ENCODE measurements at places on chromosomes 5 and 9.

DNA sequence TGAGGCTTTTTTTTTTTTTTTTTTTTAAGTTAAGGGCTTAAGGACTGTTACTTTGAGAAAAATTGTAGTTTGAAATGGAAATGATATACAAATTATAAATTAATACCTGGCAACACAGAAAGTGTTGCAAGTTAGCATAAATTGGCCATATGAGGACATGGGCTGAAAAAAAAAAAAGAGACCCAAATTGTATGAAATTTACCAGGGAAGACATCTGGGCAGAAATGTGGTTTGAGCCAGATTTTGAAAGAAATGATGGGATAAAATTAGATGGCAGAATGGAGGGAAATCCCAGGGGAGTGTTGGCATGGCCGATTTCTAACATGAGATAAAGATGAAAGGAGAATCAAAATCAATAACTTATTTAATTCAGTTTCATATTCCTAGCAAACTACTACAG, 472.1 kb downstream of the CTNND2 start:
- no peak overlapping the region for H3K27ac ChIP-seq
- DNase-seq = no peak
- no peaks in the 10 kb centered on the region for H3K27me3 ChIP-seq

DNA sequence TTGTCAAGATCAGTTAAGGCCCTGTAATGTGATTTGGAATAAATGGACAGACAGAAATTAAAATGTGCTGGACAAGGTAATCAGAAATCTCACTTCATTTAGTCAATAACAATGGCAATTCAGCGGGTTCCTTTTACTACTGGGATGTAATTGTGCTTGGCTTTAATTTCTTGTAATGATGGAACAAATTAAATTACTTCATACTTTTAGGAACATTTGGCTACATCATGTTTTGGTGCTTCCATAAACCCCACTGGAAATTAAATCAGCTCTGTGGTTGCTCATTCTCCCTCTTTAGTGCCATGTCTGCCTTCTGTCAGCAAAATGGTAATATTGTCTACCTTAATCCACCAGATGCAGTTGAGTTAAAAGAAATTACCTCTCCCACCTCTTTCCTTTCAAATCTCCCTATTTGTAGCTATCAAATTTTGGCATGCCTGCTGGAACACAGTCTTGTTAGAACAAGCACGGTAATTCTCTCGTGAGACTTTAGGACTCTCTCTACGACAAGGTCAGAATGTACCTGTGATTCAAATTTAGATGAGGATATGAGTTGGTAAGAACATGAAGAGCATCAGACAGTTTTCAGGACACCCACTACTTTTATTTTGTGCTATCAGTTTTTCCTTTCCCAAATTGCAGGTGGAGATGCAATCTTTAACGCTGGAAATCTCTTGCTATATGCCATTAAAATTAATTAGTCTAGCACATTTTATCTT, 476.3 kb downstream of the RAB3C start:
- no peaks in the 10 kb centered on the region for H3K4me1 ChIP-seq
- no peak overlapping the region for H3K27ac ChIP-seq
- no peak overlapping the region for H3K4me3 ChIP-seq
- no peaks in the 10 kb centered on the region for H3K36me3 ChIP-seq

- DNase-seq = no peak
- no peaks in the 10 kb centered on the region for H3K4me1 ChIP-seq
- H3K27ac ChIP-seq = no peak overlapping the region
- H3K27me3 ChIP-seq = no peaks in the 10 kb centered on the region
Measured at GRCh38 chr5:96977228-96977627, 41.3 kb downstream of the LNPEP start.

- H3K27ac ChIP-seq = no peak overlapping the region
- H3K4me1 ChIP-seq = peaks cover under 1% of the 10 kb centered on the region
- H3K27me3 ChIP-seq = no peaks in the 10 kb centered on the region
- H3K4me3 ChIP-seq = no peak overlapping the region
- no peak for DNase-seq
Measured at GRCh38 chr5:55413644-55414043, 105.9 kb downstream of the MTREX start.

DNA sequence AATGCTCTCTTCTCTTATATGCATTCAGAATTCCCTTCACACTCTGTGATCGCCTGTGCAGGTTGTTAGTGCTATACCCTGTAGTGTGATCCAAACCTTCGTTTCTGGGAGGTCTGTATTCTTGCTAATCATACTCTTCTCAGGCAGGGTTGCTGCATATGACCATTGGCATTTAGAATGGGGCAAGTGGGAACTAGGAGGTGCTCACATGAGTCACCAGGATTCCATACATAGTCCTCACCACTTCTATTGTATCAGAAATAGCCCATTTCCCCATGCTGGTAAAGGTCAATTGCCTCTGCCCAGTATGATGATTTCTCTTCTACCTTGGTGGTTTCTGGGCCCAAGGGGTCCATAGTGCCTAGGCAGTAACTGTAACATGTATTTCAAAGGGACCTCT, 443.5 kb upstream of the CDH6 start:
- no peaks in the 10 kb centered on the region for H3K36me3 ChIP-seq
- H3K27me3 ChIP-seq = no peaks in the 10 kb centered on the region
- DNase-seq = no peak
- no peak overlapping the region for H3K27ac ChIP-seq

DNA sequence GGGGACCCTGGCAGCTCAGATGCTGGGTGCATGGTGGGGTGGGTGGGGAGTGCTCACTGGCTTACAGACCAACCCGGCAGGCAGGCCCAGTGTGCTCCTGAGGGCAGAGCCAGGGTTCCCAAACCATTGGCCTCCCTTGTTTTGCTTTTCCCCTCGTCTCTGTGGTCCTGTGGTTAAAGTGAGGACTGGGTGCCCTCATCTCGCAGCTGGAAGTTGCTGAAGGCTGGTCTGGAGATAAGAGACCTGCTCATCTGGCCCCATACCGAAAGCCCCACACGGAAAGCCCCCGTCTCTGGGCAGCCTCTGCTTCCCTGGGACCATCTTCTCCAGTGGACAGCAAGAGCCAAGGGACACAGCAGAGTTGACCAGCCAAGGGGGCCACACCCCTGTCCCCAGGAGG, 9.8 kb upstream of the NACC2 start:
- DNase-seq = no peak
- peaks cover 4% of the 10 kb centered on the region for H3K27me3 ChIP-seq
- peaks cover 52% of the 10 kb centered on the region for H3K4me1 ChIP-seq

DNA sequence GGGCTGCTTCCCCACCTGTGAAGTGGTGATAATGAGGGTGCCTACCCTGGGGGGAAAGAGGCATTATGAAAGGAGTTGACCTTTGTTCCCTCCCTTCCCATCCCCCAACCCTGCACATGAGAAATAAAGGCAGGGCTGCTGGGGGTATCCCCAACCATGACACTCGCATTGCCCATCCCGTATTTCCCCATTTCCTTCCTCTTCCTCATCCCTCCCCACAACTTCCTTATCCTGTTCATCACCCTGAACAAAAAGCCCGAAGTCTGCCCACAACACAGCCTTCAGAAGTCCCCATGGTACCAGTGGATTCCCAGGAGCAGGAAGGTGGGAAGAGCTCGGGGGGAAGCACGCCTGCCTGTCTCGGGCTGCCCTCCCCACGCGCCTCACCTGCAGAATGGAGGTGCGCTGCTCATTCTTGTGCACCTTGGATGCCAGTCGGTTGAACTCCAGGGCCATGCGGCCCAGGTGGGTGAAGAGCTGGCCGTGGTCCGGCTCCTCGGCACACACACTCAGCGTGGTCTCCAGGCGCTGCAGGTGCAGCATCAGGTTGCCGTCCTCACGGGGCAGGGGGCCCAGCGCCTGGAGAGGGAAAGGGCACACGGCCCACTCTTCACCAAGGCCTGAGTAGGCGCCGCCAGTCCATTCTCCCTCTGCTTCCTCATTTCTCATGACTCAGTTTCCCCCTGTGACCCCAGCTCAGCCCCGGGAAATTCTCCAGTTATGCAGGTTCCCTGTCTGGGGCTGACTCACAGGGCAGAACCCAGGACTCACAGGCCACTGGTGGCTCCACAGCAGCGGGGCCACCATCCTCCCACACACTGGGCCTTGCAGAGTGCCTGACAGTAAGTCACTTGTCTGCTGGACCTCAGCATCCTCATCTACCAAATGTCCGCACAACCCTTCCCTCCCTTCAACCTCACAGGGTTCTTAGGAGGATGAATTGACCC, 24.2 kb downstream of the TNIP1 start:
- DNase-seq = no peak
- peaks cover 5% of the 10 kb centered on the region for H3K4me1 ChIP-seq
- H3K4me3 ChIP-seq = no peak overlapping the region
- no peak overlapping the region for H3K27ac ChIP-seq
- no peaks in the 10 kb centered on the region for H3K27me3 ChIP-seq

DNA sequence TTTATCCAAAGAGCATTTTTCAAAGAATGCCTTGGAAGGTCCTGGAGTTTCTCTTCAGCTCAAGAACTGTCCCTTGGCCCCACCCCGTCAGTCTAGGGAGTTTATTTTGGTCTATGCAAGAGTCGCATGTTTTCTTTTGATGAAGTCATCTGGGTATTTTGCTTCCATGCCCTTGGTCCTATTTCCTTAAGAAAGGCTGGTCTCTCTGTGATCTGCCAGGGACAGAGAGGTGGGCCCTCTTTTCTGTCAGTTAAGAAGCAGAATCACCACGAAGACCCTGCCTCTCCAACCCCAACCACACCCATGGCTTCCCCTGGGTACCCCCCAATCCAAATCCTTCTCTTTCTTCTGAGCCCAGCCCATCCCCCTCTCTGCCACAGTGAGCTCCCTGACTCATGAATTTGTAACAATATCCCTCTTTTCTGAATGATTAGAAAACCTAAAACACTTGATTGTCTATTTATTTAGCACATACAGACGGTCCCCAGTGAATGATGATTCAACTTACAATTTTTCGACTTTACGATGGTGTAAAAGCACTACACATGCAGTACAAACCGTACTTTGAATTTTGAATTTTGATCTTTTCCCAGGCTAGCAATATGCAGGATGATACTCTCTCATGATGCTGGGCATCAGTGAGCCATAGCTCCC, 163.5 kb upstream of the ADRA1B start:
- H3K27me3 ChIP-seq = no peaks in the 10 kb centered on the region
- H3K4me3 ChIP-seq = no peak overlapping the region
- no peaks in the 10 kb centered on the region for H3K36me3 ChIP-seq
- no peak overlapping the region for H3K27ac ChIP-seq
- no peaks in the 10 kb centered on the region for H3K4me1 ChIP-seq
- no peak for DNase-seq

- peaks cover 78% of the 10 kb centered on the region for H3K36me3 ChIP-seq
- H3K27ac ChIP-seq = no peak overlapping the region
- no peak overlapping the region for H3K4me3 ChIP-seq
- no peak for DNase-seq
- peaks cover 34% of the 10 kb centered on the region for H3K4me1 ChIP-seq
- H3K27me3 ChIP-seq = no peaks in the 10 kb centered on the region
Measured at GRCh38 chr5:134143944-134144941, 29.8 kb downstream of the TCF7 start.

DNA sequence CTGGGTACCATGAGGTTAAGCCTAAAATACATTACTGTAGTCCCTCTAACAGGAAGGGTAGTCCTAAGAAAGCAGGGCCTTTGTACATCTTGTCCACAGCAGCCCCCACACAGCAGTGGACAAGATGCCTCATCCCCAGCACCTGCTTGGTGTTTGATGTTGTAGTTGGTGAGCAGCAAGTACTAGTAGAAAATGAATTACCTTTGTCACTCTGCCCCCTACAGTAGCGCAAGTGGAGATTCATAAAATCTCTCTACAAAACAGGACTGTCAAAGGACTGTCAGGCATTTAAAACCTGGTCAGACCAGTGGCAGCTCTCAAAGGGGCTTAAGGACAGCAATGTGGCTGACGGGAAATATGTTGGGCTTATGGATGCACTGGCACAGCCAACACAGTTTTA, 122.5 kb downstream of the TMEM174 start:
- no peaks in the 10 kb centered on the region for H3K36me3 ChIP-seq
- no peak overlapping the region for H3K27ac ChIP-seq

DNA sequence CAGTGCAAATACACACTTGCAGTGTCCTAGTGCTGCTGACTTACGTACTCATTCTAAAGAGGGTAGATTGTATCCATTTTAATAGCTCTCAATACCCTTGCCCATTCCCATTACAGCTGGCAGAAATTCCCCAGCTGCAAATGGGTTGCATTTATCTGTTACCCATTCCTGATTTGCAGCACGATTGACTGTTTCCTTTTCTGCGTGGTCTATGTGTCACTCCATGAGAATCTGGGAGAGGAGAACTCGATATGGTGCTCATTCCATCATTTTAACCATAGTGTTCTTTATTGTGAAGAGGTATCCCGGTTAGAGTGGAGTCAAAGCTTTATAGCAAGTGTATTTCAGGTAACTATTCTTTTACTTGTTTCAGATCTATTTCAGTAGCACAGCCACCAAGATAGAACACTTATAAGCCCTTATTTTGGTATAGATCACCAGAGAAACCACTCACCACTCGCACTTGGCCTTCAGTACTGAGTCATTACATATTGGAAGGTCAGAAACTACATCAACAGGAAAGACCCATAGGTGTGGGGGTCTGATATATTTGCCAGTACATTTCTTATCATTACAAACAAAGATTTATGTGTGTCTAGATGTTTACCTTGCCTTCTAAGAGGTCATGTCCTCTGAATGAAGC, 139.5 kb downstream of the MUSK start:
- H3K27me3 ChIP-seq = no peaks in the 10 kb centered on the region
- H3K36me3 ChIP-seq = no peaks in the 10 kb centered on the region
- DNase-seq = no peak
- no peak overlapping the region for H3K27ac ChIP-seq
- H3K4me1 ChIP-seq = no peaks in the 10 kb centered on the region

DNA sequence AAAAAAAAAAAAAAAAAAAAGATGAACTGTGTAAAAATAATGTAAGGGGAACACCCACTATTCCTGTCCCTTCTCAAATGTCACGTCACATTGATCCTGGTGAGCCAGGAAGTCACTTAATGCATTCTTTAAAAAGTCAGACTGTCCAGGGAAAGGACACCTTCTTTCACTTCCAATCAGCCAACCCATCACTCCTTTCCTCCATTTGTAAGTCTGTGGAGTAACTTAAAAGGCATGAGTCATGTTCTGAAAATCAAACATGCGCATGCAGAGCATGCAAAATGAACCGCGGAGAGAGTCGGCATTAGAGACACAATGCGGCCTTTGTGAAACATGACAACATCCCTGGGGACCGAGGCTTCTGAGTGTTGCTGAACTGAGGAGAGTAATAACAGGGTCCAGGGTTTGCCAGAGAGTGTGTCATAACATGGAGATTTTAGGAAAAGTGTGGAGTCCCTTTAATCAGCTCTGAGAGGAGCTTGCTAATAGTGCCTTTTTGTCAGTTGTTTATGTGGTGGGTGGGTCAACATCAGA, 77.6 kb upstream of the SEMA6A start:
- H3K27me3 ChIP-seq = no peaks in the 10 kb centered on the region
- H3K27ac ChIP-seq = peak overlapping the region; percentile 84
- peak; percentile 90 for DNase-seq
- no peak overlapping the region for H3K4me3 ChIP-seq
- peaks cover 6% of the 10 kb centered on the region for H3K4me1 ChIP-seq

GRCh38 chr5:112686675-112687074, 51.0 kb upstream of the APC start:
- no peaks in the 10 kb centered on the region for H3K4me1 ChIP-seq
- no peak overlapping the region for H3K27ac ChIP-seq
- H3K27me3 ChIP-seq = no peaks in the 10 kb centered on the region
- DNase-seq = no peak
- no peaks in the 10 kb centered on the region for H3K36me3 ChIP-seq
- no peak overlapping the region for H3K4me3 ChIP-seq

GRCh38 chr5:138662599-138662998, 87.4 kb upstream of the HSPA9 start:
- DNase-seq = no peak
- peaks cover 42% of the 10 kb centered on the region for H3K4me1 ChIP-seq
- no peaks in the 10 kb centered on the region for H3K27me3 ChIP-seq
- H3K36me3 ChIP-seq = no peaks in the 10 kb centered on the region

Measured in spinal cord (tissue), 10 donors.